ENCODE measurements at places on chromosomes 5 and 9.

- DNase-seq, result no peak
Measured at GRCh38 chr5:73298772-73299630, 126.0 kb downstream of the TMEM174 start.

DNA sequence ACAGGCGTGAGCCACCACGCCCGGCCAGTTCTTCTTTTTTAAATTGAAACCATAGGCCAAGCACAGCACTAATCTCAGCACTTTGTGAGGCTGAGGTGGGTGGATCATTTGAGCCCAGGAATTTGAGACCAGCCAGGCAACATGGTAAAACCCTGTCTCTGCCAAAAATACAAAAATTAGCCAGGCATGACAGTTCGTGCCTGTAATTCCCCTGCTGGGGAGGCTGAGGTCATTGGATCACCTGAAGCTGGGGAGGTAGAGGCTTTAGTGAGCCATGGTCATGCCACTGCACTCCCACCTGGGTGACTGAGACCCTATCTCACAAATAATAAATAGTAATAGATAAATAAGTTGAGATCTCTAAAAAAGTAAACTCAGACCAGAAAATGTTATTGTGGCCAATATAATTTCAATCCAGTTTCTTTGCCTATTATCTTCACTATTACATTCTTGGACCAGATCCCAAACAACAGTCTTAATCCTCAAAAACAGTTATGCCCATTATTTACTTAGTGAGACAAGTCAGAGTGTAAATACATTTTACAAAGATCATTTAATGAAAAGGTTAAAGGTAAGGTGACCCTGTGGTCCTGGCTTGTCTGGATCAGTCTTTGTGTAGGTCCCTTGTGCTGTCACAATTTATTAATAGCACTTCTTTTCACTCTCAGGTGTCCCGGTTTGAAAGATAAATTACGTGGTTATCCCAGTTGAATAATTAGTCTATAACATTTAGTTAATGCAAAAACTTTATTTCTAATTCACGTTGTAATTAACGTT lies 53.6 kb downstream of the RAB24 start:
- DNase-seq, result no peak

- no peak for DNase-seq
Measured at GRCh38 chr9:115359017-115359780, 241.2 kb upstream of the TNC start.

DNA sequence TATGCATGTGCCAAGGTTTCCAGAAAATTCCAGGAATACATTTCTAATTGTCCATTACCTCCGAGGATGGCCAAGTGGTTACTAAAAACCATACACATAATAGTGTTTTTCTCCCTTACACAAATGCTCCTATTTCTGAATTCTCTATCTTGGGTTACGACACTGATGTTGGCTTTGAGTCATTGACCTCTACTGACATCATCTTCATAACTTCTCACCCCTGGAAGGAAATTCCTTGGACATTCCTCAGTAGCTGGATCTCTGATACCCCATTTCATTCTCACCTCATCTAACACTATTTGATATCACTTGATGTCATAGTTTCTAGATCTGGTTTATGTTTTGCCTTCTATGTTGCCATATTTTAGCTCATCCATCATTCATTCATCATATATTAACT lies 287.2 kb downstream of the CTNND2 start:
- no peak for DNase-seq

GRCh38 chr9:80376180-80376579 lies 804.4 kb downstream of the TLE4 start:
- no peak for DNase-seq

DNA sequence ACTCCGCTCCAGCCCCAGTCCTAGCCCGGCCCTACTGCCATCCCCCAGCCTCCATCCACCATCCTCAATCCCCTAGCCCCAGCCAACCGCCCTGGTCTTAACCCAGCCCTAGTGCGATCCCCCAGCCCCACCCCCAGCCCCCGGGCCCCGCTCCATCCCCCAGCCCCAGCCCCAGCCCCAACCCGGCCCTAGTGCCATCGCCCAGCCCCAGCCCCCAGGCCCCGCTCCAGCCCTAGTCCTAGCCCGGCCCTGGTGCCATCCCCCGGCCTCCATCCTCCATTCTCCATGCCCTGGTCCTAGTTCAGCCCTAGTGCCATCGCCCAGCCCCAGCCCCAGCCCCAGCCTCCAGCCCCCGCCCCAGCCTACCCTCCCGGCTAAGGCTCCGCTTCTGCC lies 398 bp downstream of the TOR1A start:
- DNase-seq, result no peak

- DNase-seq, result no peak
Measured at GRCh38 chr5:170439223-170439943, 50.2 kb upstream of the KCNMB1 start.

DNA sequence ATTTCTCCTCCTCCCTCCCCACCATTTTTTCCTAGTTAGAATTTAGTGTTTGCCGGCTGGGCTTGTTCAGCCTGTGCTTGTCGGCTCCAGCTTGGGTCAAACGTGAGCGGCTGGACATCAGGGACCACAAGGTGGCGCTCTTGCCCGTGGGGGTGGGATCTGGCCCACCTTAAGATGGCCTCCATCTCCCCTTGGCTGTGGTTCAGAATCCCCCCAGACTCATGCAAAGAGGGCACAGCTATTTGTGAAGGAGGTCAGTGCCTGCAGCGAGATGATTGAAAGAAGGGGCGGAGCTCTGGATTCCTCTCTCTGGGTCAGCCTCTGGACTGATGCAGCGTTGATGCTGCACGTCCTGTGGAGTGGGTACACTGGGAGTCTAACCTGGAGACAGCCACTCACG lies 283.3 kb upstream of the TUT7 start:
- no peak for DNase-seq

GRCh38 chr9:133477992-133478850 lies 678 bp downstream of the SLC2A6 start:
- DNase-seq, result no peak

DNA sequence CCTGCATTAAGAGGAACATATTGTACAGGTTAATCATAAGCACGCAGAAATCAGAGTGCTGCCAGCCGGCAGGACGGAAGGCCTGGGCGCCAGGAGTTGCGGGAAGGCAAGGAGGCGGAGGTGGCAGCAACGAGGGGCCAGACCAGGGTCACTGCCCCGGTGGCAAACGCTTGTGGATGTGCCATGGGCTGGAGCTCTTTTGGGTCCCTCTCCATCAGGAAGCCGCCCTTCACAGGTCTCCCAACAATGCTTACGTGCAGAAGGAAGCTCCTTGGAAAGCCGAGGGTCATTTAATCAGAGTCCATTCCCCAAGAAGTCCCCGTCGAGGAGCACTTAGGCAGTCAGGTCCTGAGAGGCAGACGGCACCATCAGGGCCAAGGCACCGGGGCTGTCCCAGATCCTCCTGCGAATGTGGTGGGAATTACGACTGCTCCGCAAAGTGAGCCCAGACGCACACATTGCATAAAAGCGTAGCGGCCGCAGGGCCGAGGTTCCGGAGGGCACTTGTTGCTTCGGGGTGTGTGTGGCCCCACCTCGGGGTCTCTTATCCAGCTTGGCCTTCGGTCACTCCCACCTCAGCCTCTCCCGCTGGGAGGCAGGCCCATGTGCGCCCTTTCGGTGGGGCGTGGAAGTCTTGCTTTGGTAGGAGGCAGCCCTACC lies 20.5 kb downstream of the MRPL36 start:
- no peak for DNase-seq

DNA sequence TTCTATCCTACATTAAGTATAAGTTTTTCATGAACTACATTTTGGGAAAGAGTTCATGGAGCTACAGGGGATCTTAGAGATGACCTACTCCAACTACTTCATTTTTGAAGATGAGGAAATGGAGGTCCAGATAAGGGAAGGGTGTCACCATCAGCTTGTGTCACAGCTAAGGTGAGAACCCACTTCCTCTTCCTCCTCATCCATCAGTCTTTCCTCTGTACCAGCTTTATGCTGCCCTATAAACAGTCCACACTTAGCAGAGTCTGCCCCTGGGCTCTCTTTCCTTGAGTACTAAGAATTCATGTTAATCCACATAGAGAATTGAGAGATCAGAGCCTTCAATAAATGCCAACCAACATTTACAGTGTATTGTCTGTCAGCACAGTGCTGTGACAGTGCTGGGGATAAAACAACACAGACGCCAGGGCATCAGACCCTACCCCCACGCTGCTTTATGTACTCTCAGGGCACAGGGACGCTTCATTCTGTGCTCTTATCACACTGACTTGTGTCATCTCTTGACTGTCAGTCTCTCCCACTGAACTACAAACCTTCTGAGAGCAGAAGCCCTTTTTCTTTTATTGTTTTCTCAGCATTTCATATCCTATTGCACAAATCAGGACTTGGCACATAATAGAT lies 22.1 kb downstream of the ADRB2 start:
- DNase-seq, result no peak

Data from NCI-H187 (cell line).